ENCODE measurements at places on chromosomes 6 and 20.

DNA sequence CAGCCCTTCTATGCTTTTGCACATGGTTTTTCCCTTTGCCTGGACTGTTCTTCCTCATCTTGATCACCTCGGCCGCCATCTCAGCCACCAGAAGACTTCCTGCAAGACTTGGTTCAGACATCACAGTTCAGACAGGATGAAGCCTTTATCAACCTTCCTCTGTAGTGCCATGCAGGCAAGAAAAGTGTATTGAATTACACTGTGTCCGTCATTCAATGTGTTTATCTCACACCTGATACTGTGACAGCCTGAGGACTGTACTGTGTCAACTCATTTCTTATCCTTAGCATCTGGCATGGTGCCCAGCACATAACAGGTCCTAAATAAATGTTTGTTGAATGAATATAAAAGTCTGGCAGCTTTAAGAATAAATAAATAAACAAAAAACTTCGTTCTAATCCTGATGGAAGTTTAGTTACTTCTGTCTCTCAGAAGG is 133.3 kb upstream of the MAN1A1 start:
- no peak for DNase-seq

DNA sequence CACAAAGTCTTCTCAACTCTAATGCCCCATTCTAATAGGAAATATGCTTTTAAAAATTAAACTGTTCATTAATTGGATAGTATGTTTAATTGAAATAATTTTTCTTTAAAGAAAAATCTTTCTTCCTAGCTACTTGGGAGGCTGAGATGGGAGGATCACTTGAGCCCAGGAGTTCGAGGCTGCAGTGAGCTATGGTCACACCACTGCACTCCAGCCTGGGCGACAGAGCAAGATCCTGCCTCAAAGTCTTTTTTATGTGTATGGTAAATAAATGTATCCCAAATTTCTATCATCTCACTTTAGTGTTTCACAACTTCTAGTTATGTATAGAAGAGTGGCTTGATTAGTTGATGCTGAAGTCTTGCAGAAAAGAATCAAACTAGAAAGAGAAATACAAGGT is 4.5 kb downstream of the DSE start:
- no peak for DNase-seq

GRCh38 chr20:676315-676937 is 824 bp upstream of the SCRT2 start:
- no peak for DNase-seq

DNA sequence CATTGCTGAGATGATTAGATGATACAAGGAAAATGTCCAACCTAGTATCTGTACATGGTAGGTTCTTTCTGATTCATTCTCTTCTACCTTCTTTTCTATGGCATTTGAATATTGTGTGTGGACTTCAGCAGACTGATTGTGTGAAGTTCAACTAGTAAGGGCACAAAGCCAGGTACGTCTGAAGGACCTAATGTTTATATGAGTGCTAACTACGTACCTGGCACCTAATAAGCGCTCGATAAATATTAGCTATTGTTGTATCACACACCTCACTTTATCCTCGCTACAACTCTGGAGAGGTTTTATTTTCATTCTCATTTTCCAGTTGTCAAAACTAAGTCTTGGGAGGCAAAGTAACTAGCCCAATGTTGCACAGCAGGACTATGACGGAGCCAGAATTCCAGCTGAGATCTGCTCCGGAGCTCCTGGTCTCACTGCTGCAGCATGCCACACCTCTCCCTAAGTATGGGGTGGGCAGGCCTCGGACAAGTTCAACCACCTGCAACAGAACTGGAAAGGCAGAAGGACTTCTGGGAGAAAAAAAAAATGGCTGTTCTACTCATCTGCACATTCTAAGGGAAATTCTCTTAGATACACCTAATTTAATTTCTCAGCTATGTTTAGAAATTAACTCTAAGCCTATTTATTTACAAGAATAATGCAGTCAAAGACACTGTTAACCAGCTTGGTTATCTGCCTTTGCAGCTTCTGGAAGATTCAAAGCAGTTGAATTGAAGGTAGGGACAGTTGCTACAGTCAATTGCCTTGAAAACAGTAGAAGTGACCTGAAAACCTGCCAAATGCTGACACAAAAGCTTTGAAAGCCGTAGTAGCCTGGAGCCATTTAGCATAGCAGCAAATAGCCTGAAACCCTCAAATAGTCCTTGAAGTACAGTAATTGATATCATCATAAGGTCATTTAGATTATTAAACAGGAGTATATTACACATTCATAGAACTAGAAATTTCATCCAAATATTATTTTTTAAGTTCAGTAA is 165.0 kb downstream of the PDE7B start:
- DNase-seq: no peak

- DNase-seq: no peak
Observed at GRCh38 chr20:37020636-37021035, 69.1 kb upstream of the SAMHD1 start.

DNA sequence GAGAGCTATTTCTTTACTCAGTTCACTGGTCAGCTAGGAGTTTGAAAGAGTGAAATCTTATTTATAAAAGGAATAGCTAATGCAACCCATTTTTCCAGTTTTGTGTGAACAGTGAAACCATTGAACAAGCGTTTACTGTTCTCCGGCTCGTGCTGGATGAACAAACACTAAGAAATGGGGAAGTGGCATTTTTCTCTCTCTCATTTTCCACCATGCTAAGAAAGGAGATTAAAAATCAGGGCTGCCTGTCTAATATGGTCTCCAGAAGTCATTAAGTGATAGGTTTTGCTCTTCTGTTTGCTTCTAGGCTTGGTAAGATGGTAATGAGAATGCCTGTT is 774 bp upstream of the SFT2D1 start:
- no peak for DNase-seq

DNA sequence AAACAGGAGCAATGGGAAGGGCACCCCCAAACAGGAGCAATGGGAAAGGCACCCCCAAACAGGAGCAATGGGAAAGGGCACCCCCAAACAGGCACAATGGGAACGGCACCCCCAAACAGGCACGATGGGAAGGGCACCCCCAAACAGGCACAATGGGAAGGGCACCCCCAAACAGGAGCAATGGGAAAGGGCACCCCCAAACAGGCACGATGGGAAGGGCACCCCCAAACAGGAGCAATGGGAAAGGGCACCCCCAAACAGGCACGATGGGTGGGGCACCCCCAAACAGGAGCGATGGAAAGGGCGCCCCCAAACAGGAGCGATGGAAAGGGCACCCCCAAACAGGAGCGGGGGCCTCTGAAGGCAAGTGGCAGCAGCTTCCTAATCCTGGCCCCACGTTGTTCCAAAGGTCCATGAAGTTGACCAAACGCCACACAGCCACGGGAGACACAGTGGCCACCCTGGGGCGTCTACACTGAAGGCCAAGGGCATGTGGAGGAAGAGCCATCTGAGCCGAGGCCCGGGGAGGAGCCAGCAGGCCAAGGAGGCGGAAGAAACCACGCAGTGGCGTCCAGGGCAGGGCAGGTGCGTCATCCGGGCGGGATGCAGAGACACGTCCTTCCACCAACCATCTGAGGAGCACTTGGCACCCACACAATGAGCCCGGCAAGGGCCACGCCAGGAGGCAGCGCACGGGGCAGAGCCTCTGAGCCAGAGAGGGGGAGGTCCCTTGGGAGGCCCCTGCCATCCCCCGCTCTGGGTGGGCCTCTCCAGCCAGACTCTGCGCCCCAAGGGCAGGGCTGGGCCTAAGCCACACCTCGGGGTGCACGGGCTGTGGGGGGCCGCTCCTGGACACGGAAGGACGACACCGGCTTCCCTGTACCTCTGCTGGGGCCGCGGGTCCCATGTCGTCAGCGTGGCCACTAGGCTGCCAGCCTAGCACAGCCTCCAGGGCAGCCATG is 21.5 kb upstream of the NTSR1 start:
- no peak for DNase-seq

DNA sequence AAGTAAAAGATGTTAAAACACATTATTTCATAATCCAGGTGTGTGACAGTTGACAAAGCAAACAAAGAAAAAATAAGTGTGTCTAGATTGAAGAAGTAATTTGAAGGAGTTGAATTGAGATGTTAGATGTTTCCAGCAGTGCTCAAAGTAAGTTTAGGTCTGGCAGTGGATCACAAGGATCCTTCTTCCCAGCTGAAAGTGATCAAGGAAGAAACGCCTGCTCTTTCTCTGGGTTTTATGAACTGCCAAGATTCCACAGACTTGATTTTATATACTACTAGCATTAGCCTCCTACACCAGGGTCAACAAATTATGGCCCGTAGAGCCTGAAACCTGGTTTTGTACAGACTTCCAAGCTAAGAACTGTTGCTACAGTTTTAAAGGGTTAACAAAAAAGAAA is 30.3 kb downstream of the STX7 start:
- no peak for DNase-seq

DNA sequence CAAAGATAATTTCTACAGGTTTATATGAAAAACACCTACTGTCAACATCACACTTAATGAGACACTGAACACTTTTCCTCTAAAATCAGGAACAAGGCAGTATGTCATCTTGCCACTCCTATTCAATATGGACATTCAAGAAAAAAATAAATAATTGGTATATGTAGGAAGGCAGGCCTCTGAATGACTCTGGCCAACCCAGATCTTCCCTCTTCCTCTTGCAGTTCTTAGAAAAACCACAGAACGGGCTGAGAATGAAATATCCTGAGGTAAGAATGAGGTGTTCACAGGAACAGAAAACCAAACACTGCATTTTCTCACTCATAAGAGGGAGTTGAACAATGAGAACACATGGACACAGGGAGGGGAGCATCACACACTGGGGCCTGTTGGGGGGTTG is 1207.2 kb upstream of the CITED2 start:
- no peak for DNase-seq

GRCh38 chr6:39980839-39981580 is 46.7 kb upstream of the MOCS1 start:
- DNase-seq: no peak

DNA sequence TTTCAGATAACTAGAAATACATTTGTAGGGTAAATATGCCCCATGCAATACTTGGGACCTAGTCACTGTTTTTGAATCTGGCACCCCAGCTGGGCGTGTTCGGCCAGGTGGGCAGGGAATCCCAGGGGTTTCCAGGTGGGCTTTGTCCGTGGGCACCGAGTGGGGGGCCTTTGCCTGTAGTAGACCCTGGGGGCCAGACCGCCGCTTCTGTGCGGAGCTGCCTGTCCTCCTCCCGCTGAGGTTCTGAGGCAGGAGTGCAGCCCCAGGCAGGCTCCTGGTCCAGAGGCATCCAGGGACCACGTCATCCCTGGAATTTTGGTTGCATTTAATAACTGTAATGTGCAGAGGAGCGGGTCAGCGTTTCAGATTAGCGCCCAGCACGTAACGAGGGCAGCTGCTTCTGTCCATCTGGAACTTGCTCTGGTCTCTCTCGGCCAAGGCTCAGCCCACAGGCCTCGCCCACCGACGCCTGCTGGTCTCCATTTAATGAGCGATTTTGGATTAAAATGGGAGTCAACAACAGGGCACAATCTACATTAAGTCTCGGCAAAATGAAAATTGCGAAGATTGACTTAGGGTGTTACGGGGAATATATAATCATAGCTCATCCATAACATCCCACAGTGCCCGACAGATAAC is 12.8 kb downstream of the BHLHE23 start:
- DNase-seq: no peak

DNA sequence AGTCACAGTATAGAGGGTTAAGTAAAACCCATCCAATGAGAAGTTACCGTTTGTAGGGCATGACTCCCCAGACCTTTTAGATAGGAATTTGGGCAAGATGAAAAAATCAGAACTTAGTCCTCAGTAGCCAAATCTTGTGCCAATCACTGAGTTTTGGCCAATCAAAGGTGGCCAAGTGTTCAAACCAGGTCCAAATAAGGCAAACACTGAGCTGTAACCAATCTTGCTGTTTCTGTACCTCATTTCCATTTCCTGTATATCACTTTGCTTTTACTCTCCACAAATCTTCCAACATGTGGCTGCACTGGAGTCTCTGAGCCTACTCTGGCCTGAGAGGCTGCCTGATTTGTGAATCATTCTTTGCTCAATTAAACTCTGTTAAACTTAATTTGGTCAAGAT is 81.8 kb upstream of the GPR6 start:
- DNase-seq: no peak

DNA sequence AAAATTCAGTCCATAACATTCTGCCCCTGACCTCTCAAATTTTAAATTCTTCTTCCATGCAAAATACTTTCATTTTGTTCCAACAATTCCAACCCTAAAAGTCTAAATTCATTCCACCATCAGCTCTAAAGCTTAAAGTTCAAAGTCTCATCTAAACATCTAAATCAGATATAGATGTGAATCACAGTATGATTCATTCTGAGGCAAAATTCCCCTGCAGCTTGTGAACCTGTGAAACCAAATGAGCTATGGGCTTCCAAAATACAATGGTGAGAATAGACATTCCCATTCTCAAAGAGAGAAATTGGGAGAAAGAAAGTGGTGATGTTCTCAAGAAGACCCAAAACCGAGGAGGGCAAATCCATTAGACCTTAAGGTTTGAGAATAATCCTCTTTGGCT is 309.8 kb downstream of the HIVEP2 start:
- no peak for DNase-seq

GRCh38 chr20:45918182-45918737 is 6.3 kb upstream of the PLTP start:
- no peak for DNase-seq

GRCh38 chr6:137878486-137879285 is 11.6 kb downstream of the TNFAIP3 start:
- no peak for DNase-seq

- DNase-seq: no peak
Observed at GRCh38 chr20:47921408-47921807, 136.1 kb upstream of the SULF2 start.

GRCh38 chr20:31896049-31896448 is 25.6 kb downstream of the TTLL9 start:
- no peak for DNase-seq

GRCh38 chr6:139007428-139007827 is 19.4 kb upstream of the REPS1 start:
- DNase-seq: no peak

DNA sequence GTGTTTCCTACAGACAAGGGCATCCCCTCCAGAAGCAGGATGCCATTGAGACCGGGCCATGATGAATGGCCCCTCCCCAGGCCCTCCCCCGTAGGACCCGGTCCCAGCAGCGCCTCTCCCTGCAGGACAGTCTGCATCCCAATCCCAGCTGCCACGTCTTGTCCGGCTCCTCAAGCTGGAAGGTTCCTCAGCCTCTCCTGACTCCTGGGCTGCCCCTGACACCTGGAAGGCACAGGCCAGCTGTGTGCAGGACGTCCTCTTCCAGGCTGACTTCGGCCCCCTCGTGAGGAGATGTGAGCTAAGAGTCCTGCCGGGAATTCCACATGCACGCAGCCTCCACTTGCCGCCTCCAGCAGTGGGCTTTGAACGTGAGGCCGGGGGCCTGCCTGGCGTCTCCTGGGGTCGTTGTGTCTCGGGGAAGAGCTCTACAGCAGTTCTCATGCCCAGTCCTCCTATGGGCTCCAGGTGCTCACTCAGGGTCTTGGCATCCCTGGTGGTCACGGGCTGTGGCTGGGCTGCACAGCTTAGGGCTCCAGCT is 64.4 kb downstream of the TAF4 start:
- DNase-seq: no peak

DNA sequence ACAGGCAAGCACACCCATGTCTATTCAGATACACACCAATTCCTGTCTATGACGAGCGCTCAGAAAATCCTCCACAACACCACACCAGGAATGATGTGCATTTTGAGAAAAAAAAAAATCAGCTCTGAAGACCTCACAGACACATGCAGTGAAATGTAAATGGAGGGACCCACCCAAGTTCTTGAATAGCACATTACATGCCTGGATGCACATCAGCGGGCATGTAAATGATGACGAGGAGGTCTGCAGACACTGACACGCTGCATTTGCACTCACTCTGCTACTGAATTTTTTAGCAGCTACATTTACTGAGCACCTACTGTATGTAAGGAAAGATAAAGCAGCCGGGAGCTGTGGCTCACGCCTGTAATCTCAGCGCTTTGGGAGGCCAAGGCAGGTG is 14.7 kb downstream of the NRSN2 start:
- DNase-seq: no peak
